ENCODE measurements at places on chromosomes 6 and 20. TPM values are rescaled to one million over a fixed set of nuclear protein-coding genes. Genes with fewer than 3 reads are reported as not detected.

Gene NOX3
- not detected for total RNA-seq

Gene FOXS1
- not detected for total RNA-seq

Gene IL17A
- total RNA-seq, result 0.62 TPM

Gene CALHM6
- total RNA-seq, result 10.3 TPM

Gene TINAG
- not detected for total RNA-seq

Gene LZTS3
- total RNA-seq, result 0.65 TPM

Gene MUCL3
- not detected for total RNA-seq

Gene C20orf204
- 3.5 TPM for total RNA-seq

Gene ZBTB9
- 9.0 TPM for total RNA-seq

Gene FAM217A
- total RNA-seq, result not detected

Gene MATN4
- 0.25 TPM for total RNA-seq

Gene SSR1
- total RNA-seq, result 150 TPM

Gene GCNT2
- 5.5 TPM for total RNA-seq

Gene FAM184A
- 8.3 TPM for total RNA-seq

Gene HLA-C
- 1,296 TPM for total RNA-seq
